Right cardiac atrium (tissue), 5 donors: ENCODE measurements at places on chromosomes 4 and X.

GRCh38 chrX:44344687-44345086, 1.2 kb upstream of the EFHC2 start:
- no peak for DNase-seq

DNA sequence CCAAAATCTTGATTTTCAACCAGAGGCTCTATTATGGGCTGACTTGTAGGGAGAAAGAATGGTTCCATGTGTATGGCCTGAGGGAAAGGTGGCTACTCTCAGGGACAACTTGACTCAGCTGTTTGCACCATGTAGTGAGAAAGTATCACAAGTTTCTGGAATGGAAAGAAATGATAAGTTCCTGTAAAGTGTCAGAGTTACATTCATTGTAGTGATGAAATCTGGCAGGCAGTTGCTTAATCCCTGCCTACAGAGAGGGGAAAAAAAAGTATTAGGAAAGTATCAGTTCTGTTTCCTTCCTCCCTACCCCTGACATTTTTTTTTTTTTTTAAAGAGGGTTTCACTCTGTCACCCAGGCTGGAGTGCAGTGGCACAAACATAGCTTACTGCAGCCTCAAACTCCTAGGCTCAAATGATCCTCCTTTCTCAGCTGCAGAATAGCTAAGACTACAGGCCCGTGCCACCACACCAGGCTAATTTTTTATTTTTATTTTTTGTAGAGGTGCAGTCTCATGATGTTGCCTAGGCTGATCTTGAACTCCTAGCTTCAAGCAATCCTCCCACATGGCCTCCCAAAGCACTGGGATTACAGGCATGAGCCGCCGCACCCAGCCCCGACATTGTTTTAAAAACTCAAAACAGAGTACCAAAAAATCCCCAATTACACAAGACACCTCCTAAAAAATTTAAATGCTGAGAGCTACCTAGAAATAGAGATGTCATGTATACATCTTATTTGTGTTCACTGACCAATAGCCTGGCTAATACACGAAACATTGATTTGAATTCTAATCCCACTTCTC, 4.8 kb upstream of the FBXL5 start:
- DNase-seq: no peak

DNA sequence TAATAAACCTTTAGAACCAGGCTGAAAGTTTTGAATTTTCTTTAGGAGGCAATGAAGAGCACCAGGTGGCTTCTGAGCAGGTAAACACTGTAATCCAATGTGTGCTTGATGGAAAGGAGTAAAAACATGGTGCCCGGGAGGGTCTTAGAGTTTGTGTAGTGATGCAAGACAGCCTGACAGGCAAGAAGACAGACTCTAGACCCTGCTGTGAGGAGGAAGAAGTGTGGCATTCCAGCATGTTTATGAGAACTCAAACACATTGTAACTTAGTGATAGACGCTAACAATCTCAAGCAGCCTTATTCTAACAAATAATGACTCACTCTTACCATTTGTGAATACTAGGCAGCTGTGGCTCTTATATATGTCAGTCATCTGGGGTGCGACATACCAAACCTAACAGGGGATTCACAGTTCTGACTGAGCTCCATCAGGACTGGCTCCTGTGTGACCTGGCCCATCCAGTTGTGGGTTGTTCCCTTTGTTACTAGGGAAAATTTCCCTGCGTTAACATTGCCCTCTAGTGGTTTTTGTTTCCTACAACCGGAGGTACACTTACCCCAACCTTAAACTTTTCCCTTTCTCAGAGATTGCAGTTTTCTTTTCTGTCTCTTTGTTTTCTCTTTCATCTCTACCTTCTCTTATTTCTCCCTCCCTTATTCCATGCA, 53.8 kb downstream of the VSIG4 start:
- DNase-seq: no peak

DNA sequence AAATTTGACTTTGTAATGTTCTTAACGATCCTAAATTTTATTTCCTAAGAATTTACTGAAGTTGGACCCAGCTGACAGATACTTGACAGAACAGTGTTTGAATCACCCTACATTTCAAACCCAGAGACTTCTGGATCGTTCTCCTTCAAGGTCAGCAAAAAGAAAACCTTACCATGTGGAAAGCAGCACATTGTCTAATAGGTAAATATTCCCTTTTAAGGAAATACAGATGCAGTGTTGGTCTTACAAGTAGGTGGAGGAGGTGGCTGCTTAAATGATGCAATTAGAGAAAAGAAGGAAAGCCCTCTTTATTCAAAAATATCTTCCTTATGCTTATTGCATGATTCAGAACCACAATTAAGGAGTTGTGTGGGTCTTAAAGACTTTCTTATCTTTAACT, 73.5 kb downstream of the RS1 start:
- DNase-seq: no peak

- no peak for DNase-seq
Observed at GRCh38 chr4:176601124-176601523, 191.6 kb downstream of the VEGFC start.

- DNase-seq: no peak
Observed at GRCh38 chr4:2407991-2408342, 10.5 kb downstream of the ZFYVE28 start.

- DNase-seq: no peak
Observed at GRCh38 chr4:932713-933070, 432 bp downstream of the TMEM175 start.

- no peak for DNase-seq
Observed at GRCh38 chr4:33577791-33578190, 2666.5 kb downstream of the ARAP2 start.

- no peak for DNase-seq
Observed at GRCh38 chrX:42385730-42386129, 392.2 kb downstream of the PPP1R2C start.

GRCh38 chrX:137427816-137428215, 138.1 kb upstream of the ZIC3 start:
- DNase-seq: no peak

- no peak for DNase-seq
Observed at GRCh38 chrX:10048076-10048475, 80.9 kb downstream of the CLDN34 start.

DNA sequence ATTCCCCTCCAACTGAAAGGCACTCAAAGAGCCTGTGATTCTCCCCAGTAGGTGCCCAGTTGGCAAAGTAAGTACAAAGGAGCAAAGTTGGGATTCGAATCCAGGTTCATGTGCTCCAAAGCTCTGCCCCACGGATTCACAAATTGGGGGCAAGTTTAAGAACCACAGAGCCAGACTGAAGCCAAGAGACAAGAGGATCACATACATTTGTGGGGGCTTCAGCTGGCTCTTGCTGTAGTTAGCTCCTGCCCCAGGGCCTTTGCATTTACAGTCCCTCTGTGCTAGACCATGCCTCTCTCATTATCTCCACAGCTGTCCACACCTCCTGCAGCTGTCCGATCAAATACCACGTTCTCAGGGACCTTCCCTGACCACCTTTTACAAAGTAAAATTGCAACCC, 18.8 kb downstream of the PNMA6F start:
- DNase-seq: no peak

- no peak for DNase-seq
Observed at GRCh38 chr4:105714932-105715331, 6.3 kb downstream of the GSTCD start.

DNA sequence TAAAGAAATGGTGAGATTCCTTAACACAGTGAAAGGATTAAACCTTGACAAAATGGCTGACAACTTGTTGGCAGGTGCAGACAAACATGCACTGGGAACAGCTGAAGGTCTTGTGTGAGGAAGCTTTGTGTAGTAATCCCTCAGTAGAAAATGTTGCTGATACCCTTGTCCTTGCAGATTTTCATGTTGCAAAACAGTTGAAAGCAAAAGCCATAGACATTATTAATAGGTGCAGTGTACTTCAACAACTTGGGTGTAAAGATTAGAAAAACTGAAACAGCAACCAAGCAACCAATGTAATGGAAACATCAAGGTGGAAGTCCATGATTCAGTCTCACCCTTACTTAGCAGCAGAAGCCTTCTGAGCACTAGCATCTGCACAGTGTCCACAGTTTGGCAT, 29.8 kb downstream of the UGT2B7 start:
- DNase-seq: no peak
